ENCODE measurements at places on chromosomes 13 and 19.

DNA sequence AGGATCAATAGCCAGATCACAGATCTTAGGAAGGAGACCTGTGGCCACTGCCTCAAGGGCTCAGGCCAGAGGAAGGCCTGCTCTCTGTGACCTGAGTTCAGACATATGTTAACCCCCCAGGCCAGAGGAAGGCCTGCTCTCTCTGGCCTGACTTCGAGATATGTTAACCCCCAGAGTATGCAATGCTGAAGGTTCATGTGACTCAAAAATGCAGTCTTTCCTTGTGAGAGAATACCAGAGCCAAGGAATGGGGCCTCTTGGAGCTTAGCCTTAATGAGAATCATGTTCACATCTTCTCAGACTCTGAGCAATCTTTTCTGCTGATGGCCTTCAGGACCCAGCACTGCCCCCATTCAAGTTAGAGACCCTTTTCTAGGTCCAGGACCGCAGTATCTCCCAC lies 36.7 kb downstream of the MBNL2 start:
- DNase-seq: no peak

- no peak for DNase-seq
Measured at GRCh38 chr13:85197431-85197830, 601.8 kb downstream of the SLITRK6 start.

DNA sequence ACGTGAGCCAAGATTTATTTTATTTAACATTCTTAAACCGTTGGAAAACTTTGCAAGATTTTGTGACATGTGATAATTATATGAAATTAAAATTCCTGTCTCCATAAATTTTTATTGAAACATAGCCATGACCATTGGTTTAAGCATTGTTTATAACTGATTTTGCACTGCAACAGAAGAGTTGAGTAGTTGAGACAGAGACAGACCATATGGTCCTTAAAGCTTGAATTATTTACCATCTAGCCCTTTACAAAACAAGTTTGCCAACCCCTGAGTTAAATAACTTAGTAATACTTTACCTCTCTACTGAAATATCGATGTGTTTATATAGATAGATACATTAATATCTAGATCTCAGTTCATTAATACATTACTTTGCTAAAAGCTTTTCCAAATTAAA lies 814.1 kb upstream of the GPC6 start:
- no peak for DNase-seq

GRCh38 chr19:18264137-18264854 lies 10.0 kb downstream of the IQCN start:
- no peak for DNase-seq

- DNase-seq: no peak
Measured at GRCh38 chr13:31045286-31046081, 113.0 kb downstream of the TEX26 start.

DNA sequence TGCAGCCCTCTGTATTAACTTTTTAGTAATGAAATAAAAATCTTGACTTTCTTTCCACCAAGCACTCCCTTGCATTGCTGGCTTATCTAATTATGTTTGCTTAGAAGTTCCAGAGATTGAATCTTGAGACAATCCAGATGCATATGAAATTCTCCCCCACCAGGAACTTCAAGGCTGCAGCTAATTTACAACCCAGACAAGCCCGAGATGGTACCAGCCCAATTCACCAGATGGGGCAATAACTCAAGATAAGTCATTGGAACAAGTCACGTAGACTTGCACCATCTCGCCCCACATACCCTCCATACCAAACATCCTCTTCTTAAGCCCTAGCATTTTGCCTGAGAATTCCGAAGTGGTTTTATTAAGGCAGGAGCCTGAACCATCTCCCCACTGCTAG lies 29.0 kb downstream of the UTP14C start:
- DNase-seq: no peak
